ENCODE measurements at places on chromosomes 5 and 9.

DNA sequence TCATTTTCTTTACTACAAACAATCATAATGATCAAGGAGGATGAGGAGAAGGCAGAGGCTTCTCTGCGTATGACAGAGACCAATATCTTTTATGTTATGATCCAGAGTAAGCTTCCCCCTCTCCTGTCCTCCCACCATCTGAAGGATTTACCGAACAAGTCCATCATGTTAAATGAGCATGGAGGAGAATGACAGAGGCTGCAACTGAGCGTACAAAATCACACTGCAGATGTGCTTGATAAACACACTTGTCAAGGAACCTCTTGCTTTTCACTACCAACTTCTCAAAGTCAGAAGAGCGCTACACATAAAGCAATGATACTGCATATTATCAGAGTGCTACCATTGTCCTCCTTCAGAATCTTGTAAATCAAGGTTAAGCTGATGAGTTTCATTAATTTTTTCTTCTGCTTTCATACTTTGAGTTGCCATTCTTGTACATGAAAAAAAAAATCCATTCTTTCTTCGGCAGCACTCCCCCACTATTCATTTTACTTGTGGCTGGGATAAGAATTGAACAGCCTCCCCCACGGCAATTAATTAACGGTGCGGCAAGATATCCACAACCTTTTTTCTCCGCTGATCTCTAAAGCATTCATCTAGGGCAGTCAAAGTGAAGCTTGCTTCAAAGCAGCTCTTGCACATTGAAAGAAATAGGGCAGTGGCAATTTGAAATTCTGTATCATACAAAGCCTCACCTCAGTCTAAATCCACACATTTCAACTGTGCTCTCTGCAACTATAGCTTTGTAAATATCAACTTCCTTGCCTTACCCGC is 673.9 kb upstream of the DMAC1 start:
- no peak for DNase-seq

GRCh38 chr5:132640613-132641012 is 17.4 kb upstream of the IL13 start:
- no peak for DNase-seq

DNA sequence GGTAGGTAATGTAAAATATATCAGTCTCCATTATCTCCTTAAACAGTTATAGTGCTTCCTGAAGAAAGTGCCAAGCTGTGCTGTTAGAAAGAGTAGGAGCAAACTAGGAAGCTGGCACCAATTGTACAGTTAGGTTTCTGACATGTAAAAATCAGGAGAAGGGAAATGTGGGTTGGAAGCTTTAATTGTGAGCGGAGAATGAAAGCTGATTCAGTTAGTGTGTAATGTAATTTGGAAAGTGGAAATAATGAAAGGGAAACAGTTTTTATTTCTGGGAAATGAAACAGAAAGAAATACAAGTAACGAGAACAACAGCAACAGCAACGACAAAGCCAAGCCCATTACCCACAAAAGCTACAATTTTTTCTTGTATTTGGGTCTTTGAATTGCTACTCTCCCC is 48.8 kb upstream of the JAK2 start:
- DNase-seq, result no peak

DNA sequence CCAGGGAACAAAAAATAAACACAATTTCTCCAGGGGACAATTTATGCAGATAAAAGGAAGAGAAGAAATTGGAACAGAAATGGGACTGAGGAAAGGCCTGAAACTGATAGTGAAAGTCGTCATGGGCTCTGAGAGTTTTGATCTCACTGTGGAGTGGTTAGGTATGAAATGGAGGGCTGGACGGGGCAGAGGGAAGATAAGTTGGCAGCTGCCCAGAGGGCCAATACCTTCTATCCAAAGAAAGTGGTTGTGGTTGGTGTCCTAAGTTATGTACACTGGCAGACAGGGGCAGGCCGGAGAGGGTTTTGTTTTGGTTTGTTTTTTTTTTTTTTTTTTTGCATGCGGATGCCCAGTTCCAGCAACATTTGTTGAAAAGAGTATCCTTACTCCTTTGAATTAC is 46.1 kb downstream of the ZNF618 start:
- no peak for DNase-seq

DNA sequence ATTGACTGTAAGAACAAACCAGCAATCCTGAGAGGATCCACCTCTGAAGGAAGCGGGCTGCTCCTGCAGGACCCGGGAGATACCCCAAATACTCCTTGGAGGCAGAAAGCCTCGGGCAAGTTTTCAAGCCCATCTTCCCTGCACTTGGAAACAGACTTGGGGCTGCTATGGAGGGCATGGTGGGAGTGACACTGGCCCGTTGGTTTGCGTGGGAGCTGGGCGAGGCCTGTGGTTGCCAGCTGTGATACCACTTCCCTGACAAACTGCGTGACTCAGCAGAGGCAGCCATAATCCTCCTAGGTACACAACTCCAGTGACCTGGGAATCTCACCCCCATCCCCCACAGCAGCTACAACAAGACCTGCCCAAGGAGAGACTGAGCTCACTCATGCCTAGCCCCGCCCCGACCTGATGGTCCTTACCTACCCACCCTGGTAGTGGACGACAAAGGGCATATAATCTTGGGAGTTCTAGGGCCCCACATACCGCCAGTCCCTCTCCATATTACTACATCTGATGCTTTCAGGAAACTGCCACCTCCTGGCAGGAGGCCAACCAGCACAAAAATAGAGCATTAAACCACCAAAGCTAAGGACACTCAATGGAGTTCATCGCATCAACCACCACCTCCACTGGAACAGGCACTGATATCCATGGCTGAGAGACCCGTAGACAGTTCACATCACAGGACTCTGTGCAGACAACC is 38.1 kb upstream of the VLDLR start:
- no peak for DNase-seq

DNA sequence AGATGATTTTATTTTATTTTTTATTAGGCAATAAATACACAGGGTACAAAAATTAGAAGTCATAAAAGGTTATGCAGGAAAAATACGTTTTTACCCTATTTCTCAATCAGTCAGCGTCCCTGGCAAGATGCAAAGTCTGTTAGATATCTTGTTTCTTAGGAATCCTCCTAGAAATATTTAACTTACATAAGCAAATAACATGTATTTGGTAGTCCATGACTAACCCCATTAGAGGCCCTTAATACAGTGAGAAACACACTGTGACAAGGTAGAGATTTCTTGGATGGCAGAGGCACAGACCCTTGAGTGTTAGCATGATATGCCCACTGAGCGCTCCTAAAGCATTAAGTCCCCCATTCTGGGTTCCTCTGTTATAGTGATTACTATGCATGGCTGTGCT is 121.2 kb upstream of the ADAMTSL1 start:
- no peak for DNase-seq

- DNase-seq, result no peak
These were observed at the start of gene DBH for GRCh38 chr9:133635533-133636531. Gene DBH, plus strand, starts transcription at chr9:133636363. Its CDS starts 9 bp downstream, at chr9:133636372.

GRCh38 chr9:134622896-134623257 is 18.7 kb upstream of the COL5A1 start:
- no peak for DNase-seq

- no peak for DNase-seq
These were observed 998.8 kb downstream of the MAT2B start for GRCh38 chr5:164504141-164504772.

- no peak for DNase-seq
These were observed 48.1 kb downstream of the PTCD2 start for GRCh38 chr5:72368271-72368670.

DNA sequence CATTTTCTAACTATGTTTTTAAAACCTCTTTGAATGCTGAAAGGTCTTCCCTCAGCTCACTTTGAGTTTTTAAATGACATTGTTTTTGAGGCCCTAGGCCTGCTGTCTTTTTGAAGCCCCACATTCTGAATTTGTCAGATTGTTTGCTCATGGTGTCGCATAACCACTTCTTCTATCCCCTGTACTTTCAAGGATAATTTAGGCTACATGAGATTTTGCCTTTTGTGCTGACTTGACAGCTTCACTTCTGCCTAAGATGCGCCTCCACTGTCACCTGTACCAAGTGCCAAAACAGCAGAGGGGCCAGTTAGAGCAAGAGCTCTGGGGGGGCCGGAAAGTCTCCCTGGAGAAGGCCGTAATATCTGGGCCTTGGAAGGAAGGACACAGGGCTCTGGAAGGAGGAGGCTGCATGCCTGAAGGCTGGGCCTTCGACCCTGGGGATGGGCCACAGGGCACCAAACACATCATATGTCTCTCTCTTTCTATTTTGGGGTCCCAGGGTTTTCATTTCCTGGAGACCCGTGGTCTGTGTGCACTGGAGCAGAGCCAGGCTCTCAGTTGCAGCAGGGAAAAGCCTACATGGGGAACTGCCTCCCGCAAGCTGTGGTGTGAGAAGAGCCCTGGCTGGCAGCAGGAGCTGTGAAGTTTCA is 49.1 kb downstream of the NDST1 start:
- DNase-seq, result no peak

- DNase-seq, result no peak
These were observed 46.5 kb downstream of the EPB41L4A start for GRCh38 chr5:112372543-112372942.

GRCh38 chr9:76810377-76810957 is 46.2 kb downstream of the PCA3 start:
- DNase-seq, result peak; percentile 0

DNA sequence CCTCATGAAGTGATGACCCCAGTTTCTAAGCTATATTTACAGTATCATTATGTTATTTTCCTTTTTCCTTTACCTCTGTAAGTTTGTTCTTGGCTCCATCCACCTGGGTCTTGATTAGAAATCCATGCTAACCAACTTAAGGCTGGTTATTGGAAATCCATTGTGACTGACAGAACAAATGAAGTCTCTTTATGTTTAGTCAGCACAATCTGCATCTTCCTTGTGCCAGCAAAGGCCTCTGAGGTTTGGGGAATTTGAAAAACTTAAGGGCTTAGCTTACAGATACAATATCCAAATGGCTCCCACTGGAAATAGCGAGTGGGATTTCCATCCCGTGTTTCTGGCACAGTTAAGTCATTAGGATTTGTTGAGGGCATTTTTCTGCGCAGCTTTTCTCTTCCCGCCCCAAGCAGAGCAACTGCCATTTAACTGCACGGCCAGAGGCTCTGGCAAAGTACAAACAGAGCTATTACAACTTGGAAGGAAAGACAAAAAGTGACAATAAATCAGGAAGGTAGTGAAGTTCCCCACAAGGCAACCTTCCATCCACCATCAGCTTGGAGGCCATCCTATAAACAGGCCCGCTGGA is 64.2 kb downstream of the DCP2 start:
- DNase-seq, result no peak

- DNase-seq, result no peak
These were observed 20.1 kb upstream of the HSPA9 start for GRCh38 chr5:138595180-138595795.

- DNase-seq, result no peak
These were observed 273.2 kb downstream of the RAB3C start for GRCh38 chr5:58855851-58856739.

DNA sequence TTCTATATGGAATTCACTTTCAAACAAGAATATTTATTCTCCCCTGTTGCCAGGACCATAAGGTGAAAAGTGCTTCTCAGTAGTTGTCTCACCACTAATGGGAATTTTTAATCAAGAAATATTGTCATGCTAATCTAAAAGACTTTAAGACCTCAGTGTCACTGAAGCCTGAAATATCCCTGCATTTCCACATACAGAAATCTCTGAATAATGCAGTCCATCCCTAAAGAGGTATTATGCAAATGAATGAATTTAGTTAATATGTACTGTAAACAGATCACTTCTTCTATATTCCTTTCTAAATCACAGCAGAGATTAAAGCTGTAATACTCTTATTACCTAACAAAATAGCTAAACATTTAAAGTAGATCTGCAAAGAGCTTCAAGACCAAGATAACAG is 531.1 kb upstream of the CDH6 start:
- DNase-seq, result no peak

- DNase-seq, result no peak
These were observed 165.3 kb downstream of the BNC2 start for GRCh38 chr9:16705111-16705604.

- no peak for DNase-seq
These were observed 2.7 kb downstream of the HEMGN start for GRCh38 chr9:97935276-97935675.

GRCh38 chr9:79256691-79257213 is 315.0 kb upstream of the TLE4 start:
- DNase-seq, result no peak

- no peak for DNase-seq
These were observed 289.0 kb downstream of the NR3C1 start for GRCh38 chr5:143114481-143114880.
